ENCODE measurements at places on chromosomes 4 and X.

DNA sequence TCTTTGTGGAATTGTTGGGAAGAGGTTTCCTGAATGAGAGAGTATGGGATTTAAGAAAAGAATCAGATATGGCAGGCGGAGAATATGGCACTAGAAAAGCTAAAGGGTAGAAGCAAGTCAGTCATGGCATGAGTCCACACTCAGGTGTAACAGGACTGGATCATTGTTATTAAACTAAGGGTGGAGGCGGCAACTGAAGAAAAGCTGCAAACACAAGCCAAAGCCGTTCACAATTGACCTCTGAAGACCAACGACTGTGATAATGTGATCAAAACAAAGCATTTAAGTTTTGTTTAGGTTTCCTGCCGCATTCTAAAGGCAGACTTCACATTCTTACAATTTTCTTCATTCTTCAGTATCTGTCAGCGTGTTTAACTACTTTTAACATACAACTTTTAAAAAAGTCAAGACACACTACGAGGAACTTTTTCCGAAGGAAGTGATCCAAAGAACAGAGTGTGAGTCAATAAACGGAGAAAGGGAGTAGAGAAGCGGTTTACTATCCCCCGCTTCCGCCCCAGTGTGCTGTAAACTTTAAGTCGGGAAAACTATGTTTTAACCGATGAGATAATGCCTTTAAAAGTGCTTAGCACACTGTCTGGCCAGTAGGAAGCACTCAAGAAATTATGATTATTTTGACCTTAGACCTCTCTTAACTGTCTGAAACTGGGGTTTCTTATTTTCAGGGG is 909 bp upstream of the SLAIN2 start:
- no peak for DNase-seq

GRCh38 chr4:128163177-128164117 is 102.3 kb downstream of the LARP1B start:
- no peak for DNase-seq

GRCh38 chr4:123433573-123433972 is 37.0 kb downstream of the SPRY1 start:
- DNase-seq: no peak

DNA sequence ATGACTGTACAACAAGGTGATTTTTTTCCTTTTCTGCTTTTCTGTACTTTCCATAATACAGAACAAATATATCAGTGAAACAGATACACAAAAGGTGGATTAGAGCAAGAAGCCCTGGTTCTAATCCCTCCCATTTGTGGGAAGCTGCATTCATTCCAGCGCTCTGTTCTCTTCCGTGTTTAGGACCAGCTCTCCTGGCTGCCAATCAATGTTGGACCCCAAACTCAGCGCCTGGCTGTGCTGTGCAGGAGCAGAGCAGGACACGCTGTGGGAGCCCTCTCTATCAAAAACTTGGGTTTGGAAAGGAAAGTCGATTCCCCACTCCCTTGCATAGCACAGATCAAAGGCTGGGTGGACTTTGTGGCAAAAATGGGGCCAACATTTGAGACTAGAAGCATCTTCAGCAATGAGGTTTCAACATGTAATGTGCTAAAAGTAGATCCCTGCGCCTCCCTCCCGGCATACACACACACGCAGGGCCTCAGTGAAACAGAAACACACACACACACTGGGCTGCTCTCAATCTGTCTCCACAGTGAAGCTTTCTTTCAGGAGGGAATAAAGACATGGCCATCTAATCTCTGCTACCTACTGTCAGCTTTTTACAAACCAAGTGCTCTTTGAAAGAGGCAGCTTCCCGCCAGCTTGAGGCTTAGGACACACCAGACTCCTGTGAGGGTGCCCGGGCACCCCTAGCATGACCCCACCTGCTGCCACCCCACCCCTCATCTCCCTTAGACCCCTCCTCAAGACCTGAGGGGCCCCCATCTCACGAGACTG is 12.2 kb downstream of the WDR1 start:
- no peak for DNase-seq

DNA sequence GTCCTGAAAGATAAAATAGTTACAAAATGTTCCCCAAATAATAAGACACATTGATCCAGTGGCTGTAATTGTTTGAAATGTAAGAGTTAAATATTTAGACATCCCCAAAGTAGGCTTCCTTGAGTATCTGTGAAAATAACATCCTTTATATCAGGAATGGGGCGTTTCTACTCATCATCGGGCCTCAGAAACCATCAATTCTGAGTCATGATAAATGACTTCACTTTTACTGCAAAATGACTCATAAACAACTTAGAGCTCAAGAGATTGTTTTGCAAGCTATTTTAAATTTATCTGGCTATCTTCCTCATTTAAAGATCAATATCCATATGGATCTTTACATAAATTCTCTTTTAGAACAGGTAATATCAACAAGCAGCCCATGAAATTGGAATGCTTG is 369.4 kb upstream of the CNKSR2 start:
- DNase-seq: no peak

- no peak for DNase-seq
Measured at GRCh38 chr4:5399790-5400421, 308.5 kb downstream of the EVC2 start.

GRCh38 chr4:26863512-26863911 is 2.9 kb downstream of the STIM2 start:
- no peak for DNase-seq

DNA sequence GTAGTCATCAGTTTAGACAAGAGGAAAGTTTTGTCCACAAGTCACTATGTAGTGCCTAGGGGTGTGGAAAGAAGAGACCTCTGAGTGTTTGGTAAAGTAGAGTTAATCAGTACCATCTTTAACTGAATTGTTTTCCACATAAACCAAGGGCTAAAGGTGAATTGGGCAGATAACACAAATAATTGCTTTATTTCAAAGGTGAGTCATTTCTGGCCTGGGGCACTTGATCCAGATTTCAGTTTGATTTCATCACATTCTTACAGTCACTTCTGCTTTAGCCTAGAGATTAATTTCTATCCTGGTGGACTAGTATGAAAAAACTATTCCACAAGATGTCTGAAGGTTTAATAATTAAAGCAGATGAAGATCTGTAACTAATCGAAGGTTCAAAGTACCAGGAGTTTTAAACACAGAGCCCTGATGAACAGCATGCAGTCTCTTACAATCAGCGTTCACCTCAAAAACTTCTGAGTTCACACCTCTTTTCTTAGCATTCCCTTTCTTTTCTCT is 74.5 kb upstream of the BOD1L1 start:
- DNase-seq: no peak

- DNase-seq: no peak
Measured at GRCh38 chr4:39565878-39566600, 38.8 kb upstream of the UGDH start.

DNA sequence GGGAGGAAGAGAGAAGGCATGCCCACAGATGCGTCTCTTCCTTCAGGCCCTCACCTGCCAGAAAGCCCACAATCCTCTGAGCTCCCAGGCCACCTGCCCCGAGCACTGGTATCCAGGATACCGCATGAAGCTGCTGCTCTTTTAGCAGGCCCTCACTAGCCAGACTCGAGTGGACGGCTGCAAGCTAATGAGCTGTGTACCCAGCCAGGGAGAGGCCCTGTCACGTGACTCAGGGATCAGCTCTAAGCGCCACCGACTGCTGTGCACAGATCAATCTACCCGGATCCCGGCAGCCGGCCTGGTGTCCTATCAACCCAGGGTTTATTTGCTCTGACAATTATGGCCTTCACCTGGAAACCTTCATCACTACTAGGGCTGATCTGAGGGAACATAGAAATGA is 39.0 kb downstream of the BCOR start:
- DNase-seq: no peak

DNA sequence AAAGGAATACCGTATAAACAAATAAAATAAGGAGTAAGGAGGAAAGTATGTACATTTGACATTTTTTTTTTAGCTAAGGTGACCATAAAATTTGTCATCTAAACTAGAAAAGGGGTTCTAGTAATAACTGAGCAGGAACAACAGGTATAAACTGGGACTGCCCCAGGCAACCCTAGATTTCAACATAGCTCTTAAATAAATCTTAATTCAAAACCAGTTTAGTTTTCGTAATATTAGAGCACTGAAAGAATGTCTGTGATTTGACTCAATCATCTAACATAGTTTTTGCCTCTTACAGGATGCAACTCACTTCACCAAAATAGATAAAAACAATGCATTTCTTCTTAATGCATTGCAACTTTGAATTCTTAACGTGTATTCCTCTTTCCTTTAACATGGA is 257.7 kb downstream of the ADAMTS3 start:
- no peak for DNase-seq

GRCh38 chr4:118784776-118785175 is 51.1 kb downstream of the SEC24D start:
- no peak for DNase-seq

- no peak for DNase-seq
Measured at GRCh38 chr4:40482985-40483647, 146.5 kb downstream of the RBM47 start.

DNA sequence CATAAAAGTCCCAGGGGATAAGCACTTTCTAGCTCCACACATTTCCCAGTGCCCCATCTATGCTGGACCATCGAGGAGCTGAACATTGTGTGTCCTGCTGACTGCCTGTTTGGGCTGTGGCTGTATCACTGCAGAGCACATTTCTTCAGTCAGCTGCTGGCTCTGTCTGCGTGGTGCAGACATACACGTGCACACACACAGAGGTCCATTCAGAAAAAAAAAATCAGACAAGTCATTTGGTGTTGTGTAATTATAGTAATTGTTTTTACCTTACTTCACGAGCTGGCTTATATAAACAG is 1.1 kb upstream of the PDLIM3 start:
- DNase-seq: no peak

DNA sequence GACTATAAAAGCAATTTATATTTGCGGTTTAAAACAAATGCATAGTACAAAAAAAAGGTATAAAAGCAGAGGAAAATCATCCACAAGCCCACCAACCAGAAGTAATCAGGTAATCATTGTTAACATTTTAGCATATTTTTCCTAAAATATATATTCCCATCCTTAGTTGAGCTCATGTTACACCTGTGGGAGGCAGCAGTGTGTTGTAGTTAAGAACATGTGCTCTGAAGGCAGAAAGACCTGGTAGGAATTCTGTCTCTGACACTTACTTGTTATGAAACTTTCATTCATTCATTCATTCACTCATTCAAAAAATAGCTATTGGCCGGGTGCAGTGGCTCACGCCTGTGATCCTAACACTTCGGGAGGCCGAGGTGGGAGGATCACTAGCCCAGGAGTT is 15.4 kb upstream of the CDKL5 start:
- no peak for DNase-seq

DNA sequence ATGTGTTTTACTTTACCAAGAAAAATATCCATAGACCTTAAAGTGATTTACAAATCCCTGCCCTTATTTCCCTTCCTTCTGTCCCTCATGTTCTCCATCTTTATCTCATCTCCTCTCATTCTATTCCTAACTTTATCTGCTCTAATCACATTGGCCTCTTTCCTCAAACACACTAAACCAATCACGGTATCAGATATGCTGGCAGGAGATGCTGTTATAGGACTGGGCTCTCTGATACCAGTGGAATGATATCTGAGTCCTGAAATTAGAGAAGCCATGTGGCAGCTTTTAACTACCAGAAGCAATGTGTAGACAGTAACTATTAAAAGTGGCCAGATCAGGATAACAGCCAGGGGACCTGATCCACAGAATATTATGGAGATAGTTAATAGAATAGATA is 49.9 kb upstream of the GIMD1 start:
- DNase-seq: no peak

- no peak for DNase-seq
Measured at GRCh38 chr4:144295286-144295995, 154.9 kb upstream of the GYPA start.

DNA sequence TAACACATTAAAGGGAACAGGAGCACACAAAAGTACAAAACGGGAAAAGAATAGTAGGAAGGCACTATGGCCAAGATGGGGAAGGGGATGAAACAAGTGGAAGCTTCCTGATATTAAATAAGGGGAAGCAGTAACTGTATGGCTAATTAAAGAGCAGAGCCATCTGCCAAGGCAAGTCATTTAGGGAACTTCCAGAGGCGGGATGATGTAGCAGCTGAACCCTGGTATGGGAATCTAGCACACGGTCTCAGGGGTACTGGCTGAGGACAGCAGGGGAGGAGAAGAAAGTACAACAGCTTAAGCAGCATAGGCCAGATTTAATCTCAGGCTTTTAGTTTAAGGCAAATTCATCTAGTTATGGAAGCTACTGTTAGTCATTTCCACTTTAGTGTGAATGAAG is 59.1 kb downstream of the IGFBP7 start:
- DNase-seq: no peak

DNA sequence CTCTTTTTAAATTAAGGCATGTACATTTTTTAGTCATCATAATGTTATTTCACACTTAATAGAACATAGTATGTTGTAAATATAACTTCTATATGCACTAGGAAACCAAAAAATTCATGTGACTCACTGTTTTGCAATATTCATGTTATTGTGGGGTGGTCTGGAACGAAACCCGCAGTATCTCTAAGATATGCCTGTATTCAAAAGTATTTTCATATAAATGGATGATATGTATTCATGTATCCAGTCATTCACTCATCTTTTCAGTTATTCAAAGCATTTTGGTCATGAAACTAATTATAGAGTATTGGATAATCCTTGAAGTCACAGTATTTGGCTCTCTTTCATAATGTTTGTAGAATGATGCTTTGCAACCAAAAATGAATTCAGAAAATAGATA is 168.1 kb downstream of the HS6ST2 start:
- no peak for DNase-seq

Data from SK-N-MC (cell line).